ENCODE measurements at places on chromosomes 2 and 18.
A peak's percentile ranks its signal among the peaks of the same experiment; 100 is the strongest.

- DNase-seq = peak; percentile 21
These were observed 13.4 kb upstream of the HOXD1 start for GRCh38 chr2:176174824-176175708.

DNA sequence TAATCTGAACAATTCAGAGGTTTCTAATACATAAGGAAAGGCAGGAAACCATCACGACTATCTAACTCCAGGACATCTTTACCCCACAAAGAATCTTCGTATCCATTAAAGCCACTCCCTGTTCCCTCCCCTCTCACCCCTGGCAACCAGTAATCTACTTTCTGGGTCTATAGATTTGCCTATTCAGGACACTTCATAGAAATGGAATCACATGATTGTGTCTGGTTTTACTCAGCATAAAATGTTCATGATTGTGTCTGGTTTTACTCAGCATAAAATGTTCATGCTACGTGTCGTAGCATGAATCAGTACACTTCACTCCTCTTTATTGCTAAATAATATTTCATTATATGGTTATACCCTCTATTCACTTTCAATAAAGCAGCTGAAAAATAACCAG is 11.6 kb downstream of the FECH start:
- DNase-seq = no peak

DNA sequence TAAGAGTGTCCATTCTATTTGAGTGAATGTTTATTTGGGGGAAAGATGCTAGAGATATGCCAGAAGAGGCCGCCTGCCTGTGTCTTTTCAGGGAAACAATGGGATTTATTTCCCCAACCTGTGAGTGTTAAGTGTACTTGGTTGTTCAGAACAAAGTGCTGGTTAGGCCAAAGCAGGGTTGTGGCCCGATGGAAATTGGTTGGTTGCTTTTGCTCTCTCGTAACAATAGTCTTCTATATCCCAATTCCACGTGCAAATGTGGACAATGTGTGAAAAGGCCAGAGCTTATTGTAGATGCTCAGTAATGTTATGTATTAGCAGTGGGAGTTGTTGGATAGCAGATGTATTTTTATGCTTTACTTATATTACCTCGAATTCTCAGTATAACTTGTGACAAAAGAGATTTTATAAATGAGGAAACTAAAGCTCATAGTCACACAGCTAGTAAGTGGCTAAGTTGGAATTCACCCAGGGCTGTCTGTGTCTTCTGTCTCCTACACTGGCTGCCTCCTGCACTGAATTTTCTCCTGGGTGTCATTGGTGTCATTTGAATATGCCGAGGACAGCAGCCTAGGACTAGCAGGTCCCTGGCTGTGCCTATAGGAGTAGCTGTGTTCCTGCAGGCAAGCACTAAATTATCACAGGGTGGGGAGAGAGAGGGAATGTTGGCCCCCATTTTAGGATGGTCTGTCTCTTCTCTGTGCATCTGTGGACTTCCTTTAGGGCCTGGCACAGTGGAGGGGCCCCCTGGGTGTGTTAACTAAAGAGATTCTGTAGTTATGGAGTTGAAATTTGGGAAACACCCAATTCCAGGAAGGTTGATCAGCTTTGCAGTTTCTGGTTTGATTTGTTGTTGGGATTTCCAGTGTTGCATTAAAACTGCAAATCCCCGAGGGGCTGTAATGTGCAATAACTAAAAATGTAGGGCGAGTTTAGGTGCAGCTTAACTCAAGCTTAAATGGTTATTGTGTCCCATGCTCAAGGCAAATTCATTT is 21.6 kb downstream of the GPD2 start:
- DNase-seq = no peak

DNA sequence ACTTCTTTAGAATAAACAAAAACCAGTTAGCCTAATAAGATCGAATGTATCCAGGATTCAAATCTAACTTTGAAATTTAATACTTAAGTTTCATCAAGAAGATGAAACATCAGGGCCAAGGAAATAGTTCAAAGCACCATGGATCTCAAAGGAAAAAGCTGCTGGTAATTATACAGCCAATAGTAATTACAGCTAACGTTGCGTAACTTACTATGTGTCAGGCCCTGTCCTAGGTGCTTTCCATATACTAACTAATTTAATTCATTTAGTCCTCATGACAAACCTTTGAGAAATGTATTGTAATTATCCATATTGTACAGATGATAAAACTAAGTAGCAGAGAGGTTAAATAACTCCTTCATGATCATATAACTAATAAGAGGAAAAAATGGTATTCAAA is 598.6 kb downstream of the NYAP2 start:
- DNase-seq = no peak

- DNase-seq = no peak
These were observed 2.3 kb downstream of the ASB3 start for GRCh38 chr2:53784436-53784835.

GRCh38 chr2:120141300-120142069 is 81.7 kb downstream of the TMEM185B start:
- DNase-seq = no peak

DNA sequence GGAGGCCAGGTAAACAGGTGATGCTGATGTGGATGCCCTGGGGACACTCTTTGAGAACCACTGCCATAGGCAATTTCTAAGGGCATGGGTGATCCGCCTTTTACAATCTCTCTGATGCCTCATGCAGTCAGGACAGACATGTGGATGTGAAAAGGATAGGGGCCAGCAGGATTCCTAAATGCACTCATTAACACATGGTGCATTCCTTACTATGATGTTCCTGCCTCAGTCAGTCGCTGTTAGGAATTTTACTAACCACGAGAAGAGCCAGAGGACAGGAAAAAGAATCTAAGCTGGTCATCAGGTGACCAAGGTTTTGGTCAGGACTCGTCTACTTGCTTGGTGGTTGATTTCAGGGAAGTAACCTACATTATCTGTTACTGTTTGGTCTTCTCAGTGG is 191.0 kb downstream of the ARL4C start:
- DNase-seq = no peak

DNA sequence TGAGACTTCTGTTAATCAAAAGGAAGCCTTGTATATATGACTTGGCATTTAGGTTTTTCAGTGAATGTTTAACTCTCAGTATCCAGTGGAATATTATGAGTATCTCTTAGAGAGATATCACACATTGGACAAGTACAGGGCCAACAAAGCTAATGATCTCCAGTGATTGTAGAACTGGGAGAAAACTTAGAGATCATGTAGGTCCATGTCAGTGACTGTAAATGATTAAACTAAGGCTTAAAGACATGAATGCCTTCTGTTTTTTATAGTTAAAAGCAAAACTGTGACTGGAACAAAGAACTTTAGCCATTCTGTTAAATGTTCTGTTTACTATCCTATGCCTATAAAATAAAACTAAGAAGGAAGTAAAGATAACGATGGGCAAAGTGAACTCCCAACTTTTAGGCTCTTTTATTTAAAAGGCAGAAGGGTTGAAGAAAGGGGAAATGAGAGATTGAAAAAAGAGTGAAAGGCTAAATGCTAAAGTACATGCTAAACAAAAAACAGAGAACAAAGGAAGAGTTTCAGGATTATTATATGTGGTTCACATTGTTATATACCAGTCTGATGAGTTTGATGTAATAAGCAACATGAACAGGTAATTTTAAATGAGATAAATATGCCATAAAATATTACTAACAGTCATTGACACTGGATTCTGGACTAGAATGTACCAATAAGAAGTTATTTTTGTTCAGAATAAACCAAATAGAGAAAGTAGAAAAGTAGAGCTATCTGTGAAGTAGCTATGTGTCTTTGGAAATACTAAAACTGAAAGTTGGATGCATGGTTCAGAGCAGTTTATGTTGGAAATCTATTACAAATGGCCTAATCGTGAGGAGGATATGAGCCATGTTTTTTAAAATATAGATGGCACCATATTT is 37.1 kb upstream of the TNFRSF11A start:
- DNase-seq = no peak

DNA sequence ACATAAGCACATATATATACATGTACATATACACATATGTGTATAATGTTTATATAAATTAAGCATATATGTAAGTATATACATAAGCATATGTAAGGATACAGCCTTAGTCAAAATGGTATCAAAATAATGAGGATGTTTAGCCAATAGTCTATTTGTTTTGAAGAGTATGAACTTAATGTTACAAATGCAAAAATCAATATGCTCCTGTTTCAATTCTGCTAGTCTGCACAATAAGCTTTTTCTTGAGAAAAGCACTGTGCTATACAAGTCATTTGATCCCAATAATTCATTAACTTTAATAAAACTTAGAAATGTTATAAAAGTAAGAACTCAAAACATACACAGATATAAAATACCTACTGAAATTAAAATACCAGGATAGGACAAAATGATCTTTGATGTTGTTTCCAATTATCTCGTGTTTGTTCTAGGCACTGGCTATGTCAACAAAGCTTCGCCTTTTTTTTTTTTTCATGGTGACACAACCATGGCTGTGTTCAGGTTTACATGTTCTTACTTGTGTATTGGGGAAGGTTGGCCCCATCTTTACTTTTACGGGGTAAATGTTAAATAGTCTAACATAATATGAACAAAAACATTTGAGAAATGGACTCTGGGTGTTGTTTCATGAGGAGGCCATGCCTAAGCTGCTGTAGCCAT is 271.1 kb upstream of the CDH19 start:
- no peak for DNase-seq

Measured in activated CD4-positive, alpha-beta T cell treated with anti-CD3 and anti-CD28 coated beads, Interleukin-10, Interleukin-2, amounts not matched to agents 100 ng/mL and 50 ng/mL, durations not matched to agents 16 hours and 8 hours (primary cell).